Hematopoietic multipotent progenitor cell treated with erythropoietin and hydrocortisone succinate and interleukin-3 and kit ligand, for 17 days (in vitro differentiated cells): ENCODE measurements at places on chromosomes 12 and 14.

DNA sequence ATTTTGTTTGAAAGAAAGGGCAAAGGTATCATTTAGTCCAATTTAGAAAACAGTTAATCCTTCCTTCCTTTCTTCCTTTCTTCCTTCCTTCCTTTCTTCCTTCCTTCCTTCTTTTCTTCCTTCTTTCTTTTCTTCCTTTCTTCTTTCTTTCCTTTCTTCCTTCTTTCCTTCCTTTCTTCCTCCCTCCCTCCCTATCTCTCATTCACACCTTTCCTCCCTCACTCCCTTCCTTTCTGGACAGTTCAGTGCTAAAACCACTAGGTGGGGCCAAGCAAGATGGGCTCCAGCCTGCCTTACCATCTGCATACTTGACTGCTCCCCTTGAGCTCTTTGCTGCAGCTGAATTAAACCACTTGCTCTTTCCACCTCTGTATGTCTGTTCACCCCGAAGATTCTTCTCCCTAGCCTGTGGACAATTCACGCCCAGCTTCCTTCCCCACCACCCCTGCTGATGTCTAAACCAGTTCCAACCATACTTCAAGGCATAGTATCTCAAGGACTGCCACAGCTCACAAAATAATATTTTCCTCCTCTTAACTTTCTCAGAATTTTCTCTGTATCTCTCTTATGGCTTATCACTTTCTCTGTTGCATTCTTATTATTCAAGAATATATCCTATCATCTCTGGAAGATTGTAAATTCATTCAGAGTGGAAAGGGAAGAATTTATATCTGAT is 78.0 kb downstream of the DBX2 start:
- no peak for DNase-seq

GRCh38 chr12:105001476-105001875 is 15.4 kb downstream of the NOPCHAP1 start:
- no peak for DNase-seq

- DNase-seq = no peak
Measured at GRCh38 chr12:128807161-128807724, 16.5 kb downstream of the SLC15A4 start.

- DNase-seq = no peak
Measured at GRCh38 chr14:50091240-50091913, 25.0 kb downstream of the VCPKMT start.

DNA sequence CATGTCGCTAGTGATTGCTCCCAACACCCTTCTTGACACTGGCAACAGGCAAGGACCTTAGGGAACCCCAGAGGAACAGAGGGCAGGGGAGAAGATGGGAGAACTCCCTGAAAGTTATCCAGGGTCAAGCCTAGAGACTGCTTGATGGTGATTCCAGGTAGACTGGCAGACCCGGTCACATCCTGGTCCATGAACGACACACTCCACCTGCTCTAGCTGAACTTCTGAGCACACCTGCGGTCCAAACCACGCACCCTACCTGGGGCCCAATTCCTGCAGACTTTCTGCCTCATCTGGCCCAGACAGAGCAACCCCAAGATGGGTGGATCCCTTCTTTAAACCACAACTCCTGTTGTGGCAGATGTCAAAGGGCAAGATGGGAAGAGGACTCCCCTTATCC is 34.2 kb downstream of the NCKAP5L start:
- DNase-seq = no peak

DNA sequence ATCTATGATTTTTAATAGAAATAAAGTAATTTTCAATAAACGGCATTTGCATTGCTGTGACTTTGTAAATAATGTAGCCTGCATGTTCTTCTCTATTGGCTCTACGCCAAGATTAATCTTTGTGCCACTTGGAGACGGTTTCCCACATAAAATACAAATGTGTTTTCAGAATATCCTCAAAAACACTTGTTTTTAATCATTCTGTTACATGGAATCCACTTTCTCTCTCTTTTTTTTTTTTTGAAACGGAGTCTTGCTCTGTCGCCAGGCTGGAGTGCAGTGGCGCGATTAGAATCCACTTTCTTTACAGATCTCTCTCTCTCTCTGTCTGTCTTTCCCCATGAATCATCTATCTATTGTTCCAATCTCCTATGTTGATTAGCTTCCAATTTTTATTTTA is 22.8 kb upstream of the SSPN start:
- no peak for DNase-seq

DNA sequence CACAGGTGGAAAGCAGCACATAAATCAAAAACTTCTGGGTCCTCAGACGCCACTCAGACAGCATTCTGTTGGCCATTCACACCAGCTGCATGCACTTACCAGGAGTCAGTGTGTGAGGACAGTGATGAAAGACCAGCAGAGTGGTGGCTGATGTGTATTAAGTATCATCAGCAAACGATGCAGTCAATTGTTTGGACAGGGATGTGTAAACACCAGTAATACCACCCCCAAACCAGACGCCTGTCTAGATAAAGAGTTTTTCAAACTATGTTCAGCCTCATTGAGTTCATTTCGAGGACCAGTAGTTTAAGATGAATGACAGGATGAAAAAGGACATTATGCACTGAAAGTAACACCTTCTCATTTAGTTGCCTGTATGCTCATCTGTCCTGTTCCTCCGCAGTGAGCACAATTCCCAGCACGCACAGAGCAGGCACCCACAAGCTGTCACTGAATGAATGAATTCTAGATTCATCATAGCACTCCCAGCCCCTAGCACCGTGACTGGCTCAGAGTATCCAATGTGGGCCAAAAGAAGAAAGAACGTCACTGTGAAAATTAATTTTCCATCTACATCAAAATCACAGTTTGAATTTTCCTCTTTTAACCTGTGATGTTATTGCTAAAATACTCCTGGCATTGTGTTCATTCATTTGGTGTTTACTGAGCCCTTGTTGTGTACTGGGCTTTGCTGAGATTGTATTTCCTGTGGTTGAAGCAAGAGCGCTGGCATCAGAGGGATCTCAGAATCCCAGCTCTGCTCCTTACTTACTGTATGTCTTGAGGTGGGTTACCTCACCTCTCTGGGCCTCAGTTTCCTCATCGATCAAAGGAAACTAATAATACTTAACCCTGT is 124.8 kb upstream of the NOS1 start:
- DNase-seq = no peak

DNA sequence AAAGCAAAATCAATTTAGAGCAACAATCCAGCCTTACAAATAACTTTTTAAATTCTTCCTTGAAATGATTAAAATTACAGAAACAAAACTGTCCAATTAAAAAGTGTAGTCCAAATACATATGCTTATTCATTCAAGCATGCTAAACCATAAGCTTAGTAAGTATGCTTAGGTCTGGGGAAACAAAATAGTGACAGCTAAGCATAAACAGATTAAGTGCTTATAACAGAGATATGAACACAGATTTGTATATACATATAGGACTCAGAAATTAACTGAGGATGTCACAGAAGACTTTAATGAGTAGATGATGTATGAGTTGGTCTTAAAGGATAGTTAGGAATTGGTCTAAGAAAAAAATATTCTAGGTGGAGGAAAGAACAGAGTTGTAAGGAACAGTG is 41.8 kb downstream of the SCAF11 start:
- no peak for DNase-seq
